ENCODE measurements at places on chromosomes 16 and 17. TPM values are rescaled to one million over a fixed set of nuclear protein-coding genes. Genes with fewer than 3 reads are reported as not detected.

Gene UBE2G1
- 29.1 TPM for total RNA-seq

Gene NPEPPS
- 161 TPM for total RNA-seq

Gene NUPR1
- 20.8 TPM for total RNA-seq

Gene CEP112
- 5.4 TPM for total RNA-seq

Gene KRT15
- 2.9 TPM for total RNA-seq

Gene BRCA1
- 7.3 TPM for total RNA-seq

Gene CCL8
- 1.2 TPM for total RNA-seq

Gene UTP18
- 35.2 TPM for total RNA-seq

Gene RNF227
- total RNA-seq: 2.8 TPM

Gene WFIKKN1
- total RNA-seq: 0.50 TPM

Gene ZNF624
- total RNA-seq: 4.8 TPM

Gene CES4A
- total RNA-seq: 1.6 TPM

Gene KRTAP1-1
- total RNA-seq: not detected

Gene CX3CL1
- 0.33 TPM for total RNA-seq

Gene ABCC3
- 9.7 TPM for total RNA-seq

Gene MT4
- total RNA-seq: not detected

Measured in smooth muscle cell of trachea (primary cell).